ENCODE measurements at places on chromosomes 1 and 21. TPM values are rescaled to one million over a fixed set of nuclear protein-coding genes. Genes with fewer than 3 reads are reported as not detected.

The ETV3L gene
- total RNA-seq = not detected

The CELF3 gene
- 0.03 TPM for total RNA-seq

The S100A9 gene
- 0.96 TPM for total RNA-seq

The HOOK1 gene
- 0.39 TPM for total RNA-seq

The PRXL2B gene
- 19.5 TPM for total RNA-seq

The LAPTM5 gene
- 0.13 TPM for total RNA-seq

The TAGLN2 gene
- 1,056 TPM for total RNA-seq

The GPR61 gene
- total RNA-seq = not detected

The TSPAN1 gene
- 2.3 TPM for total RNA-seq

The LCE1D gene
- total RNA-seq = not detected

The SYCP1 gene
- not detected for total RNA-seq

The EDARADD gene
- 3.1 TPM for total RNA-seq

The CD52 gene
- total RNA-seq = not detected

The FHAD1 gene
- 0.68 TPM for total RNA-seq

The ARMH1 gene
- 0.54 TPM for total RNA-seq

The NUP210L gene
- not detected for total RNA-seq

The MYOG gene
- total RNA-seq = not detected

The TFF3 gene
- total RNA-seq = not detected

The IL10RB gene
- 21.0 TPM for total RNA-seq

The REN gene
- not detected for total RNA-seq

The FCRL1 gene
- not detected for total RNA-seq

The KIAA0040 gene
- 0.83 TPM for total RNA-seq

The PAX7 gene
- 0.50 TPM for total RNA-seq

The VHLL gene
- not detected for total RNA-seq

The ANKRD65 gene
- total RNA-seq = 0.07 TPM

The DISP3 gene
- total RNA-seq = 0.21 TPM

The TIPRL gene
- total RNA-seq = 35.6 TPM

The NTRK1 gene
- 0.14 TPM for total RNA-seq

The ACTA1 gene
- not detected for total RNA-seq

The AGMAT gene
- 8.6 TPM for total RNA-seq

The BRINP2 gene
- total RNA-seq = 0.11 TPM

The DUSP12 gene
- total RNA-seq = 44.0 TPM

The TNFRSF25 gene
- total RNA-seq = 3.5 TPM

The URB2 gene
- total RNA-seq = 16.3 TPM

The ASTN1 gene
- total RNA-seq = not detected

The RIMS3 gene
- total RNA-seq = 0.99 TPM

The CDKN2C gene
- total RNA-seq = 12.0 TPM

The EPHA2 gene
- total RNA-seq = 122 TPM

The CATSPERE gene
- total RNA-seq = not detected

The LHX8 gene
- total RNA-seq = 1.7 TPM

The CRB1 gene
- not detected for total RNA-seq

The CAMSAP2 gene
- 22.8 TPM for total RNA-seq

The KCNE1 gene
- total RNA-seq = not detected

The LENEP gene
- not detected for total RNA-seq

The SF3B4 gene
- 131 TPM for total RNA-seq

The TAF5L gene
- total RNA-seq = 21.9 TPM

The LCK gene
- total RNA-seq = 0.07 TPM

The TTLL7 gene
- 3.5 TPM for total RNA-seq

The GPR52 gene
- total RNA-seq = not detected

The NUP133 gene
- 28.2 TPM for total RNA-seq

The LRRC39 gene
- total RNA-seq = 0.15 TPM

The CCDC27 gene
- not detected for total RNA-seq

The C1orf52 gene
- total RNA-seq = 20.4 TPM

The TRIM45 gene
- 1.4 TPM for total RNA-seq

The PALMD gene
- 0.57 TPM for total RNA-seq

The PRDX1 gene
- 2,102 TPM for total RNA-seq

All from A549 treated with DMSO at 1 μM for 4 hours (cell line).